ENCODE measurements at places on chromosomes 1 and 21. TPM values are rescaled to one million over a fixed set of nuclear protein-coding genes. Genes with fewer than 3 reads are reported as not detected.
A peak's percentile ranks its signal among the peaks of the same experiment; 100 is the strongest.

- no peak for DNase-seq
Measured at GRCh38 chr21:24829397-24829796, 777.9 kb downstream of the MRPL39 start.

DNA sequence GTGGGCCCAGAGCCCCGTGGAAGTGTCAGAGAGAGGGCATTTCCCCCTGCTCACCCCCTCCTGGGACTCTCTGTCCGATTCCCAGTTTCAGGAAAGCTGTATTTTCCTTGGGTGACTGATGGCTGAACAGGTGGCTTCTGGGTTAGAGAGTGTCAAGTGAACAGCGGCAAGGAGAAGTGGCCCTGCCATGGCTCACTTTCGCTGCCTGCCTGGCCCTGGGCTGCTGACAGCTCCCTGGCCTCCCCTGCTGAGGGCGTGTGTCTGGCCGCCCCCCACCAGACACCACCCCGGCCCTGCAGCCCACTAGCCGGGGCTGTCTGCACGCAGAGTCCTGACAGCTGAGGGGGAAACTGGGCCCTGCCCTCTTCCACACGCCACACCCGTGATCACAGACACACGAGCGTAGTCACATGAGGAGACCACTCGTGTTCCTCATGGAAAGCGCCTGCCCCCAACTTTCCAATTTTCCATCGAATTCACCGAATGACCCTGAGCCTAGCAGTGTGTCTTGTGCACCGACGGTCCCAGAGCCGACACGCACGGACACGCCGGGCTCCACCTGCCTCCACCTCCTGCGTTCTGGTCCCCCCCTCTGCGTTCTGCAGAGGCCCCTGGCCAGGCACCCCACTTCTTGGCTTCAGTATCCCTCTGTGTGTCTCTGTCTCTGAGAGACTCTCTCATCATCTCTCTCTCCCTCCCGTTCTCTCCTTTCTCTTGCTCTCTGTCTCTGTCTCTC is 60.6 kb upstream of the CASZ1 start:
- DNase-seq, result no peak

DNA sequence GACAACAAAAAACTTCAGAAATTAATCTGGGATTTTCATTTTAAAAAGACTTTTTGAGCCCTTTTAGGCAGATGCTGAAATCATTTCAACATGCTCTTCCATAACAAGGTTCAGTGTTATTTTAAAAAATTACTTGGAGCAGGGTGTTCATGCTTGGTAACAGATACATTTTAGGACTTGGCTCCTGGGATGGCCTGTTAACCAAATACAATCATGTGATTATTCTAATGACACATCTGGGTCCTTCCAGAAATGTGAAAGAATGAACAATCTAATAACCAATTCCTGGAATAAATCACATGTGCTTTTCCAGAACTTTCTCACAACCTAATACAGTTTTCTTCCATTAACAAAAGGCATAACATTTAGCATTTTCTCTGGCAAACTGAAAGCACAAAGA is 379.8 kb upstream of the RUNX1 start:
- no peak for DNase-seq

DNA sequence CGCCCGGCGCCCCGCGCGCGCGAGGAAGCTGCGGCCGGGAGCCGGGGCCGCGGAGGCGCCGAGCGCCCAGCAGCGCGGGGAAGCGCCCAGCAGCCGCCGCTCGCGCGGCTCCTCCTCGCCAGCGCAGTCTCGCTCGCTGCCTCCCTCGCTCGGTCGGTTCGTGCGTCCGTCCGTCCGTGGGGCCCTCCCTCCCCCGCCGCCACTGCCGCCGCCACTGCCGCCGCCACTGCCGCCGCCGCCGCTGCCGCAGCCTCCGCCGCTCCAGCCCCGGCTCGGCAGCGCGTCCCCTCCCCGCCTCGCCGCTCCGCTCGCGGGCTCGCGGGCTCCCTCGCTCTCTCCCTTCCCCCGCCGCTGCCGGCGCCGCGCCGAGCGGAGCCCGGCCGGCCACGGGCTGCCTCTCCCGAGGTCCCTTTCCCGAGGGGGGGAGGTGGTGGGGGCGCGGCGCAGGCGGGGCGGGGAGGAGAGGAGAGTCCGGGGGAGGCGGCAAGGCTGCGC is at the start of gene KCND3:
KCND3 (minus strand) TSS at position 138 of the 495 bp plus-strand sequence.
- DNase-seq, result peak; percentile 28

DNA sequence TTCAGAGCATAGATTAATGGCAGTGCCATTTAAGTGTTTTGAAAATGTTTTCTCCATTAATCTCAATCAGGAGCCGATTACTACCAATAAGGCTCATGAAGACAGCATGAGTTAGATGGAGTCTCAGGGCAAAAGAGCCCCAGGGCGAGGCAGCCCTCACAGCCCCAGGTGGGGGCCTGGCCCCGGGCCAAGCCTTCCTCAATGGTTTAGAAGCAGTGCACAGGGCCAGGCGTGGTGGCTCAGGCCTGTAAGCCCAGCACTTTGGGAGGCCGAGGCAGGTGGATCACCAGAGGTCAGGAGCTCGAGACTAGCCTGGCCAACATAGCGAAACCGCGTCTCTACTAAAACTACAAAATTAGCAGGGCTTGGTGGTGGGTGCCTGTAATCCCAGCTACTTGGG is 348.1 kb upstream of the VAMP3 start:
- no peak for DNase-seq

The SPRR2G gene
- not detected for total RNA-seq

- no peak for DNase-seq
Measured at GRCh38 chr1:240363315-240363714, 248.6 kb downstream of the GREM2 start.

GRCh38 chr1:5910276-5910620 is 82.0 kb downstream of the NPHP4 start:
- DNase-seq, result no peak

Measured in transverse colon (tissue), 4 donors.